ENCODE measurements at places on chromosomes 11 and 22.
A peak's percentile ranks its signal among the peaks of the same experiment; 100 is the strongest.

DNA sequence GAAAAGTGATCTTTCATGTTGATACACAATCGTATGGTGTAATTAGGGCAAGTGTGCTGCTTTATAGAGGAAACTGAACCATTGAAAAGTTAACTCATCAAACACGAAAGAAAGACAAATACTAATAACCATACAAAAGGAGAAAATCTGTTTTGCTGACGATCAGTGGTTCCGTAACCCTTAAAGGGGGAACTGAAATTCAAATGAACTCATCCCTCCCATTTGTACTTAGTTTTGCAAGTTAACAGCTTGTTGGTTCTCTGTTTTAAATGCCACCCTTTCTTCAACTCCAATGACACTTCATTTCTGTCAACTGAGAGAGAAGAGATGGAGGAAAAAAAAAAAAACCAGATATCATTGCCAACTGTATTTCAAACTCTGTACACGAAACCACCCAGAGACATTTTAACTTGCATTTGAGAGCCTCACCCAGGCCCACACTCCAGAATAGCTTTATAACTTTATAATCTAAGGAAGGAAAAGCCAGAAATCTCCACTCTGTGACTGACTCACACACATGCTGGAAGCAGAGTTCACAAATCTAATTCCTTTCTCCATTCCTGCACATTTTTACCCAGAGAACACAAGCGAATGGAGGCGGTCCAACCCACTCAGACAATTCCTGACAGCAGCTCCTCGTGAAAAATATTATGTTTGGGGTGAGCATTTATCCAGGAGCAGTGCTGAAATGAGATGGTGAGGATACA is 17.4 kb upstream of the CSNK2A3 start:
- no peak for DNase-seq

- DNase-seq, result no peak
Measured at GRCh38 chr11:94771390-94771789, 3.2 kb downstream of the AMOTL1 start.

GRCh38 chr11:123429913-123430720 is at the start of gene GRAMD1B:
Gene GRAMD1B, plus strand, starts transcription at chr11:123430269. Its CDS starts 524 bp downstream, at chr11:123430793.
- peak; percentile 37 for DNase-seq

DNA sequence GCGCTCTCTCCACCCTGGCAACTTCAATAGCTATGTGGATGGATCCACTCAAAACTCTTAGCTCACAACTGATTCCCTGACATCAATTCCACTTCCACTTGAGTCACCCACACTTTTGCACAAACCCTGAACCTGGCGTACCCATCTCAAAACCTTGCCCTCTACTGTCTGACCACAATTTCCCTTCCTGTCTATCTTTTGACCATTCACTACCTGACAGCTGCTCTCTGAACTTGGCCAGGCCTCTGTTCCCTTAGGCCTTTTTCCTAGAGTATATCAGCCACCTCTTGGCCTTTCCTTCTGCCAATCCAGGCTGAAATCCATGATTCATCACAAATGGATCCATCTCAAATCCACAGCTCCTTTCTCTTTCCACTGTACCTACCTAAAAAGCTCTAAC is 106.0 kb downstream of the RPL27A start:
- no peak for DNase-seq

GRCh38 chr11:65424205-65425104 is 1.9 kb downstream of the NEAT1 start:
- DNase-seq, result peak; percentile 56

DNA sequence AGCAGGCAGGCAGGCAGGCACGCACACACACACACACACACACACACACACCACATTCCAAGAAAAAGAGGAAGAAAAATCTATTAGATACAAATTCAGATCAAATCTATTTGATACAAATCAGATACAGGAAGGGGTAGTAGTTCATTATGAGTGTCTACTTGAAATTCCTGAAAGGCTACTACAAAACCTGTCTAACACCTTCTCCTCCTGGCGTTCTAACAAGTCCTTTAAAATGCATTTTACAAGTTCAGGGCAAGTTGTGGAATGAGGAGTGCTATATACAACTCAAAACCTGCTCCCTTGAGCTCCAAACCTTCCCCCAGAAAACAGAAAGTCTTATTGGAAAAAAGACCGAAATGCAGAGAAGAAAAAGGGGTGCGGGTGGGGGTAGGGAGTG is 476 bp downstream of the ARHGAP32 start:
- DNase-seq, result no peak

GRCh38 chr11:109859045-109859724 is 234.0 kb upstream of the ZC3H12C start:
- DNase-seq, result peak; percentile 89

DNA sequence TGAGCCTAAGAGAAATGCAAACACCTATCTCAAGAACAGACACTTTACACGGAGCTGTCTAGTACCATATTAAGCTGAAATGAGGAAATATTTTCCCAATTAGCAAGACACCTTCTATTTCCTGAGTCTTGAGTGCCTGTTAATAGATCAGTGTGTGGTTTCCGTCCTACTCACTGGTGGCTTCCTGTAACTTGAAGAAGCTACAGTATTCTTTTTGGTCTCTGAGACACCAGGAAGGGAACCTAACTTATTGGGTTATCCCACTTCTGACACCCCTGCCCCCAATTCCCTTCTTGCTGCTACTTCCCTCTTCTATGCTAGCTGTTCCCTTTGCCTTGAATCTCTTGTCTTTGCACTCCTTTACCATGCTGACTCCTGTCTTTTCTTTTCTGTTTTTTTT is 92.7 kb downstream of the FDX1 start:
- no peak for DNase-seq

GRCh38 chr11:19536131-19536530 is 176.5 kb upstream of the NAV2 start:
- DNase-seq, result no peak

DNA sequence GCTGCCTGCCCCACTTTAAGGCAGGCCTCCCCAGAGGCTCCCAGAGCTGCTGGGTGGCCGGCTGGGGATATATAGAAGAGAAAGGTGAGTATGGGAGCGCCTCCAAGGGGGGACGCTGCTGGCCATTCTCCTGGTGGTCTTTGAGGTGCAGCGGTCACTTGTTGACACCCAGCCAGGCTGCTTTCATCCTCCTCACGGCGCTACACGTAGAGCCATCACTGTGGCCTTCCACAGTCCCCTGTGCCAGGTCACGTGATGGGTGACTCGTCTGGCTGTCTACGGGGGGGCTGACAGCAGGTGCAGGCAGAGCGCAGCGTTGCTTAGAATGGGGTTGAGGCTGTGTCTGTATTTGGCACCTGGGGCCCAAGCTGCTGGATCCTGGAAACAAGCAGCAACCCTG is 1.9 kb downstream of the ACR start:
- DNase-seq, result no peak

DNA sequence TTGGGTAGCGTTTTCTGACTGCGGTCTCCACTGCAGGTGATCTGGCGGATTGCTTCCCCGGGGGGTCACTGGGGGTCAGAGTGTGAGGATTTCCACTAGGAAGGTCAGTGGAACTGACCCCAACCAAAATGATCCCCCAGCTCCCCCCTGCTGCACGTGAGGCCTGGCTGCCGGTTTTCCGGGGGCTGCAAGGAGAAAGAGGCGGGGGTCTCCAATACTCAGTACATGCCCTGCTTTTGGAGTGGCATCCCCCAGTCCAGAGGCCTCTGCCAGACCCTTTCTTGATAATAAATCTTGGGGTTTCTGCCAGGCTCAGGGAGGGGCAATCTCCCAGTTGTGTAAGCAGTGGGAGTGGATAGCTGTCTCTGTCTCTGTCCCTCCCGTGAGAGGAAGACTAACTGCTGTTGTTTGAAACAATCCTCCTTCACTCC is 71.5 kb upstream of the RTL6 start:
- DNase-seq, result no peak

GRCh38 chr11:63641727-63642126 is 27.5 kb upstream of the PLAAT3 start:
- peak; percentile 37 for DNase-seq

GRCh38 chr22:27533105-27533745 is 268.3 kb downstream of the MN1 start:
- DNase-seq, result no peak

Data from fibroblast of mammary gland (primary cell).